Stimulated activated CD8-positive, alpha-beta memory T cell treated with anti-CD3 and anti-CD28 coated beads, Interleukin-7, amount 100 ng/mL, for 48 hours (primary cell): ENCODE measurements at places on chromosomes 13 and 19.

DNA sequence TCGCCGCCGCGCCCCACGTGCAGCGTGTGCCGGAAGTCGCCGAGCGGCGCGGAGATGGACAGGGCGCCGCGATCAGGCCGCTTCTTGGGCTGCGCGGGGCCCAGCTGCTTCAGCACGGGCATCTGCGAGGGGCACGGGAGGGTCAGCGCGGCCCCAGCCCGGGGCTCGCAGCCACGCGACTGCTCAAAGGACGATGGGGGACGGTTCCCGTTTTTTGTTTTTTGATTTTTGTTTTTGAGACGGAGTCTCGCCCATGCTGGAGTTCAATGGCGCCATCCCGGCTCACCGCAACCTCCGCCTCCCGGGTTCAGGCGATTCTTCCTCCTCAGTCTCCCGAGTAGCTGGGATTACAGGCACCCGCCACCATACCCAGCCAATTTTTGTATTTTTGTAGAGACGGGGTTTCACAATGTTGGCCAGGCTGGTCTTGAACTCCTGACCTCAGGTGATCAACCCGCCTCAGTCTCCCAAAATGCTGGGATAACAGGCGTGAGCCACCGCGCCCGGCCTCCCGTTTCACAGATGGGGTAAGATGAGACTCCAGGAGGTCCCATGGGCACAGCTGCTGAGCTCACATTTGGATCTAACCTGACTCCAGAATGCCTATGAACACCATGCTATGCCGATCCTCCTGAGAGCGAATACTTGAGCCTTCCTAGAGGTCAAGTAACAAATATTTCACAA, 2.0 kb upstream of the LENG9 start:
- DNase-seq, result no peak

- no peak for DNase-seq
These were observed 6.6 kb upstream of the DAPK3 start for GRCh38 chr19:3977242-3978143.

DNA sequence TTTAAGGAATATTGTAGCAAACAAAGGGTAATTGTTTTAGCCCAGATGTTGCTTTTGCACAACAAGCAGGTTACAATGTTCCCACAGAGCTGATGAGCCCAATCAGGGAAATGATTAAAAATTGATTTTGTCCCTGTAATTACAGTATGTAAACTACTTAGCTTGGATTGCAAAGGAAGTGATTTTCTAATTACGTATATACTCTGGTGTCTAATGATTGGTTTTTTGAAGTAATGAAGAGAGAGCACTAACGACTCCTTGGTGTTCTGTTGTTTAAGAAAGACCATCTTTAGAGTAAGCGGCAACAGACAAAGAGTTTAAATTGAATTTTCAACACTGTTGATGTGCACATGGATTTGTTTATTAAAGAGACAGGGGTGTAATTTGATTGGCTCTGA, 95.3 kb upstream of the ZNF536 start:
- no peak for DNase-seq

DNA sequence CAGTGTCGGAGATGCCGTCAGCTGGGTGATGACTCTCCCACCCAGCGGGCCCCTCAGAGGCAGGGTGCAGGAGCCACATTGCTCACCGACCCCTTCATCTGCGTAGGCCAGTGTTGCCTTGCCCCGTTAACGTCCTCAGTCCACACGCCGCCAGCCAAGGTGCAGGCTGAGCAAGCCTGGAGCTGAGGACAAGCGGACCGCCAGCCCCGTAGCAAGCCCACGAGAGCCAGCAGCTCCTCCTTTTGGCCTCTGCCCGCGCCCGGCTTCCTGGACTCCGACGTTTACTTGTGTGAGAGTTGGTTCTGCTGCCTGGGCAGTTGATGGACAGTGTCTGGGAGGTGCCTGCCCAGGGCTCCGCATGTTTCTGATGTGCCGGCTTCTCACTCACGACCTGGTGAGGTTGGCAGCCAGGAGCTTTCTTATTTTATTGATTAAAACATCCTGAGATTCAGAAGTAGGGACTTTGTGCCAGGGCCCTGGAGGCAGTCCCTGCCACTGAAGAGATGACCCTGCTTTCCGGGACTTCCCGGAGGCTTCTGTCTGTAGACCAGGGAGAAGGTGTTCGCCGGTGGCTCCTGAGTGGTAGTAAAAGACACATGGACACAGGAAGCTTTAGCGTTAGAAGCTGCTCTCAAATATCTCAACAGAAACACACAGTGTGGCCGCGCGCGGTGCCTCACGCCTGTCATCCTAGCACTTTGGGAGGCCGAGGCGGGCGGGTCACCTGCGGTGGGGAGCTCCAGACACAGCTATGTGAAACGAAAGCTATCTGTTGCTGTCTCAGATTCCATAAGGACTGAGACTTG, 5.8 kb downstream of the DAZAP1 start:
- DNase-seq, result no peak

DNA sequence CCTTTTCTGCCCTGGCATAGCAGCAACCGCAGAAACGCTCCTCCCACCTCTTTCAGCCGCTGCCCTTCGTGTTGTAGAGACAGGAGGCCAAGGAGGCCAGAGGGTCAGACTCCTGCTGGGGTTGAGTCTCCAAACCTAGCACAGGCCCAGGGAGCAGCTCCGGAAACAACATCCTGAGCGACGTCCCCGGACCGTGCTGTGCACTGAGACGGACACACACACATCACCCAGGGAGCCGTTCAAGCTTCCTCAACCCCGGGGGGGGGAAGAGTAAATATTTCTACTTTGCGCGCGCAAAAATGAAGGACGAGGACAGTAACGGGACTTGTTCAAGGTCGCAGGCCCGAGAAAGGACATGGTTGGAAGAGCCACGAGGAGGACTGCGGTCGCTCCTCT, 657 bp downstream of the ZNF550 start:
- no peak for DNase-seq

DNA sequence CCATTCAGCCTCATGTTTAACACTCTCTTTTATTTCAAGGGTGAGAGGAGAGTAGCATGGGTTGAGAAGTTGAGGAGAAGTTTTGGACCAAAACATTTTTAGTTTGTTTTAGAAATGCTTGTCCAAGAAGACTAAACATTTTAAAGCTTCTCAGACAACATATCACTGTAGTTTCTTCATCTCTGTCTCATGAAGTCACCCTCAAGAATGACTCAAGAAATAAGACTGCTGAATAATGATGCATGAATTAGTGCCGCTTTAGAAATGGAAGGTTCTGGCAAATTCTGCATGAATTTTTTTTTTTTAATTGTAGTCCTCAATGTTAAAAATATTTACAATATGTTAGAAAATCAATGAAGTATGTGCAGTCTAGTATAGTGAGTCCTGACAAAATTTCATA, 422.7 kb upstream of the ARGLU1 start:
- DNase-seq, result no peak

DNA sequence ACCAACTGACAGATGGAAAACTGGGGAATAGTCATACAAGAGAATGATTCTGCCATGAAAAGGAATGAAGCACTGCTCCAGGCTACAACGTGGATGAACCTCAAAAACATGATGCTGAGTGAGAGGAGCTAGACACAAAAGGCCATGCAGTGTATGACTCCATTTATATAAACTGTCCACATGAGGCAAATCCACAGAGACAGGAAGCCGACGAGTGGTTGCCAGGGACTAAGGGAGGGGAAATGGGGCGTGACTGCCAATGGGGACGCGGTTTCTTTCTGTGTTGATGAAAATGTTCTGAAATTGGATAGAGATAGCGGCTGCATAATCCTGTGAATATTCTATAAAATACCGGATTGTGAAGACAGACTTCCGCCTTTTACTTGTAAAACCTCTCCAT, 10.2 kb downstream of the SMIM7 start:
- no peak for DNase-seq

- DNase-seq, result no peak
These were observed 8.0 kb downstream of the C19orf81 start for GRCh38 chr19:50657222-50657669.

- DNase-seq, result no peak
These were observed 76.2 kb downstream of the C13orf42 start for GRCh38 chr13:51034906-51035305.

GRCh38 chr19:18353378-18354005, 13.1 kb downstream of the PGPEP1 start:
- DNase-seq, result no peak

DNA sequence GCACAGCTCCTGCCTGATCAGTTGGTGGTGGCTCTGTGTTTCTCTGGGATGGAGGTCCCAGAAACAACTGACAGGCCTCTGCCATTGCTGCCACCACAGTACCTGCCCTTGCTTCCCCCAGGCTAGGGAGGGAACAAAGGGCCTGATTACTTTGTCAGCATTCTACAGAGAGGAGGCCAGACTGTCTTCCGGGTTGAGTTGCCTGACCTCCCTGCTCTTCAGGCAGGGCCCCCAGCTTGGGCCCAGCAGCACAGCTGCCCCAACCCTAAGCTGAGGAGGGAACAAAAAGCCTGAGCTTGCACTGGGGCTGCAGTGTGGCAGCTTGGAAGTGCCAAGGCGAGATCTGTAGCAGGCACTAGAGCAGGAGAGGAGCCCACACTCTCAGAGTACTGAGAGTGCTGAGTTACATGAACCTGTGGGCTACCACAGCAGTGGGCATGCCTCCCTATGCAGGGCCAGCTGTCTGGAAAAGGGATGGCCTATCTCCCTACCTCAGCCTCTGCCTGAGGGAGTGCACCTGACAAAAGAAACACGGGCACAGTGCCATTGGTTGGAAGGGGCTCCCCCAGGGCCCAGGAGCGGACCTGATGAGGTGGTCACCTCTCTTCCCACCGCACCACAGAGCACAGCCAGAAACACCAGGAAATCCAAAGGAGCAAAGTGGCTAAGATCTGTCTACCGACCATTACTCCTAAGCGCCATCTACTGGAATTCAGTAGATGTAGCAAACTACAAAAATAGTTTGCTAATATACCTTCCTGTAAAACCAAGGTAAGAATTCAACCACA, 24.4 kb downstream of the SLC25A15 start:
- no peak for DNase-seq

GRCh38 chr13:50671497-50671850, 172.0 kb downstream of the DLEU7 start:
- no peak for DNase-seq

DNA sequence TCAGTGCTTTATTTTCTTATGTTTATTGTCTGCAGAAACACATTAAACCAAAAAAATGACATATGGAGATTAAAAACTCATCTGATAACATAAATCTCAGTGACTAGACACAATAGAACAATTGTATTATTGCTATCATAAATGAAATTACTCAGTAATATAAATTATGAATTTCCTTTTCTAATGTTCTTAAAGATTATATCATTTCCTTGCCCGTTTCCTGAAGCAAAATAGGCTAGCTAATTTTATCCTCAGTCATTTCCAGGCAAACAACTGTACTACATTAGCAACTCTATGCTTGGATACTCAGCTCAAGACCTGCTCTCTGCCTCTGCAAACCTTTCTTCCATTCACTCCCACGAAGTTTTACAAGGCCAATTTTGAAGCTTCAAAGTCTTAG, 61.2 kb downstream of the RFC3 start:
- no peak for DNase-seq

- DNase-seq, result no peak
These were observed 7.7 kb downstream of the TECR start for GRCh38 chr19:14536926-14537692.

DNA sequence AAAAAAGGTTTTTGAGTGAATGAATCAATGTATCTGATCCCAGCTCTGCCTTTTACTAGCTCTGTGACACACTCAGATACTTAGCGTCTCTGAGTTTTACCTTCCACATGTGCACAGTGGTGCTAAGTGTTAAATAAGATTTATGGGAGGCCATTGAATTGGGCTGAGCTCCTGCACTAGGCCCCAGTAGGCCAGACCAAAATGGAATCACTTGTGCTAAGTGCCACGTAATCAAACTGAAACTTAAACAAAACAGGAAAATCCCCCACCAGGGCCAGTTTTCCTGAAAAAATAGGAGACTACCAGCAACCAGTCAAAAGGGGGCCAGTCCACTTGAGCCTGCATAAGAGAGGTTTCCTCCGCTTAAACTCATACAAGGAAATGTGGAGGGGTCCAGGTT, 40.9 kb downstream of the GJA3 start:
- no peak for DNase-seq

DNA sequence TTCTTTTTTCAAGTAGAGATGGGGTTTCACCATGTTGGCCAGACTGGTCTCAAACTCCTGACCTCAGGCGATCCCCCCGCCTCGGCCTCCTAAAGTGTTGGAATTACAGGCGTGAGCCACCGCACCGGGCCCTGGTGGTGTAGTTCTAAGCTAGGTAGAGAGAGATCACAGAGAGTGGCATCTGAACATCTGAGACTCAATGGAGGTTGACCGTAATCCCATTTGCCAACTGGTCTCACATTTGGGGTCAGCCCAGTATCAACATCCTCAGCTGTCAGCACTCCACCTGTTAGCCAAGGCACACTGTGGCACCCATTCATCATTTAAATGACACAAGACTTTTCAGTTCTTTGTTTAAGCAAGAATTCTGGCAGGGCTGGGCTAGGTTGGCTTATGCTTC, 8.1 kb downstream of the SELENOW start:
- no peak for DNase-seq

DNA sequence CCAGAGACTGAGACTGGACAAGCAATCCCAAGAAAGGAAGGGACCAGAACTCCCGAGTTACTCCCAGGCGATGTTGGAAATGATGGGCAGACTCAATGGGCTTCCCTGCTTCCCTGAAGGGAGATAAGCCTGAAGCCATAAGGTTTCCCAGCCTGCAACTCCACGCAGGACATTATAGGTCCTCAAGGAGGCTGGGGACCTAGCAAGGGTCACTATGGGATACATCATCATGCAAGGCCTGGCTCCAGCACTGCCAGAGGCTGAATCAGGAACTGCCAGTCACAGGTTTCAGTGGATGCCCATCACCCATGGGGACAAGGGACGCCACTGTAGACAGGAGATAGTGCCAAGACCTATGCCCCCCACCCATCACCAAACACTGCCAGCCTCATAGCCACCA, 338.7 kb downstream of the IRS2 start:
- no peak for DNase-seq

DNA sequence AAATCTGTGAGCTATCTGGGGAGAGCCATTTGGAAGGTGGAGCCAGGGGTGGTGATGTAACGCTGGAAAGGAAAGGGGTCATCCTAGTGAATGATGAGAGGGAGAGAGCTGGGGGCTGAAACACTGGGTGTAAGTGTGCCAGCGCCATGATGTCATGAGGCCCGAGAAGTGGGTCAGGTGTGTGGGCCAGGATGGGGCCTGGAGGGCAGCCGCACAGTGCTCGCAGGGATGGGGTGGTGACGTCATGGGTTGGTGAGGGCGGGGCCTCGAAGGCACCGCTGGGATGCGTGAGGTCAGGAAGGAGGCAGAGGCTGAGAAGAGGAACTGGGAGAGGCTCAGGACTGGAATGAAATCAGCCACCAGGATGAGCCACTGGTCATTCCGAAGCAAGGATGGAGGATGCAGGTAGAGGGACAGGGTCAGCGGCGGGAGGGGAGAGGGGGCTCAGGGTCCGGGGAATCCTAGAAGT, 4.4 kb downstream of the CCDC61 start:
- no peak for DNase-seq

GRCh38 chr13:109160357-109160756, 530.9 kb downstream of the MYO16 start:
- no peak for DNase-seq
